ENCODE measurements at places on chromosomes 5 and 9. TPM values are rescaled to one million over a fixed set of nuclear protein-coding genes. Genes with fewer than 3 reads are reported as not detected.

DNA sequence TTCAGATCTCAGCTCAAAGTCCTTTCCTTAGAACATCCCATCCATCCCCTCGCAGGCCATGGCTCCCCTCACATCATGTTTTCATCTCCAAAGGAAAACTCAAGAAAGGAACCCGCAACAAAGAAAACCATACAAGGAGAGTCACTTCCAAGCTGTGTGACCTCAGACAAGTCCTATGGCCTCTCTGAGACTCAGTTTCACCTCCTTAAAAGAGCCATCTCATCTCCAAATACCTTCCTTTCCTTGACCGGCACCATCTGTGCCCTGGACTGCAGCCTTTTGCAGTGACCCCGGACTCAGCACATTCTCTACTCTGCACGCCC is 10.7 kb downstream of the CORO2A start:
- DNase-seq: no peak

POLR3G gene
- total RNA-seq: 12.9 TPM

DNA sequence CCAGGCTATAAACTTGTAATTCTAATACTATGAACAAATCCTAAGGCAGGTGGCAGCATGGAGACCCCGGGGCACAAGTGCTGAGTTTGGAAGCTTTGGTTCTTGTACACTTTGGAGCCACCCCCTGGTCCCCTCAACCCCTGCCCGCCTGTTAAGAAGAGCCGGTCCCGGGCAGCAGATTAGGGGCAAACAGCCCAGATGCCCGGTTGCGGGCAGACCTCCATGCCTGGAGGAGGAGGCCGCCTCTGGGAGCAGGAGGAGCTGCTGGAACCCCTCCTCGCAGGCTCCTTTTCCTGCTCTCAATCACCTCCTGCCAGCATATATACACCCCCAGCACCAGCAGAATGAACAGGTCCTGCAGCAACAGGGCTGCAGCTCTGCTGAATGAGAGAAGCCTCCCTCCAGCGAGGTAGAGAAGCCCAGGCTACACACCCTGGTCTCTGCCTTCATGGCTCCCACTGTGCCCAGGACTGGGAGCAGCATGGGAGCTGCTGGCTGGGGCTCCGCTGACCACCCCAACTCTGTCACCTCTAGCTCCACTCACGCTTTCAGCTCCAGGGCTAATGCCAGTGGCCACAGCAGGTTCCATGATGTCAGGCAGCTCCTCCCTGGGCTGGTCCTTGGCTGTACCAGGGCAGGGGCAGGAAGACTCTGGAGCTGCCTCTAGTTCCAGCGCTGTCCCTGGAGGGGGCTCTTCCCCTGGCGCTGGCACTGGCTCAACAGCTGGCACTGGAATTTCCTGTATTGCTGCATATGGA is 1713.5 kb upstream of the ACO1 start:
- no peak for DNase-seq

CCNO gene
- 2.3 TPM for total RNA-seq

SPINK6 gene
- total RNA-seq: not detected

- DNase-seq: no peak
Observed at GRCh38 chr5:77321793-77322394, 111.4 kb downstream of the PDE8B start.

GRCh38 chr5:149310488-149310887 is 34.8 kb upstream of the GRPEL2 start:
- no peak for DNase-seq

- DNase-seq: no peak
Observed at GRCh38 chr5:117551236-117551635, 976.6 kb upstream of the SEMA6A start.

PCDHGA12 gene
- total RNA-seq: 3.0 TPM

GRCh38 chr5:147348046-147348445 is 113.2 kb downstream of the STK32A start:
- no peak for DNase-seq

IFNB1 gene
- total RNA-seq: not detected

PRSS3 gene
- not detected for total RNA-seq

DNA sequence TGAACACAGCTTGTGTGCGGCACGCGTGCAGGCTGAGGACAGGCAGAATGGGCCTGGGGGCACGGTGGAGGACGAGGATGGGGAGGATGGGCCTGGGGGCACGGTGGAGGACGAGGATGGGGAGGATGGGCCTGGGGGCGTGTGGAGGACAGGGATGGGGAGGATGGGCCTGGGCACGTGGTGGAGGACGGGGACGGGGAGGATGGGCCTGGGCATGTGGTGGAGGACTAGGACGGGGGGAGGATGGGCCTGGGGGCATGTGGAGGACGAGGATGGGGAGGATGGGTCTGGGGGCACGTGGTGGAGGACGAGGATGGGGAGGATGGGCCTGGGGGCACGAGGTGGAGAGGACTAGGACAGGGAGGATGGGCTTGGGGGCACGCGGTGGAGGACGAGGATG is 22.0 kb downstream of the FBXW5 start:
- DNase-seq: no peak

LRRTM2 gene
- not detected for total RNA-seq

- DNase-seq: no peak
Observed at GRCh38 chr5:38780316-38780715, 65.5 kb upstream of the OSMR start.

DNA sequence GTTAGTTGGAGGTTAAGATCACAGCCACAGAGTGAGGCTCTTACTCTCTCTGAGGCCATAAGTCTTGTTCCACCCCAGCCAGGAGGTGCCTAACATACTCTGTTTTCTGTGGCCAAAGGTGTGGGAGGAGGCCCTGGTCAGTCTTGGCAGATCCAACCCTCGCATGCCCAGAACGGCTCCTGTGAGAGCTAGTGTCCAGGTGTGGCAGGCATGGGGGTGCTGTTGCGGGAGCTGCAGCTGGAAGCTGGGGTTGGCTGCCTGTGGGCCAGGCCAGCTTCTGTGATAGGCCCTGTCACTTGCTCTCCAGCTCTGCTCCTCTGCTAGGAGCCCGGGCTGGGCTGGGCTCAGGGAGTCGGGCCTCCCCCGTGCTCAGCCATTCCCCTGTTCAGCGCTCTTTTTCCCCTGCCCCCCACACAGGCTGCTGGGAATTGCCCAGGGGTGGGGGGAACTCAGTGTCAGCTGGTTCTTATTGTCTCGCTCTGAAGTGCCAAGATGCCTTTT is 31.6 kb downstream of the IER5L start:
- DNase-seq: no peak

- no peak for DNase-seq
Observed at GRCh38 chr9:126836216-126836615, 24.2 kb upstream of the ZBTB34 start.

ROPN1L gene
- total RNA-seq: not detected

DNA sequence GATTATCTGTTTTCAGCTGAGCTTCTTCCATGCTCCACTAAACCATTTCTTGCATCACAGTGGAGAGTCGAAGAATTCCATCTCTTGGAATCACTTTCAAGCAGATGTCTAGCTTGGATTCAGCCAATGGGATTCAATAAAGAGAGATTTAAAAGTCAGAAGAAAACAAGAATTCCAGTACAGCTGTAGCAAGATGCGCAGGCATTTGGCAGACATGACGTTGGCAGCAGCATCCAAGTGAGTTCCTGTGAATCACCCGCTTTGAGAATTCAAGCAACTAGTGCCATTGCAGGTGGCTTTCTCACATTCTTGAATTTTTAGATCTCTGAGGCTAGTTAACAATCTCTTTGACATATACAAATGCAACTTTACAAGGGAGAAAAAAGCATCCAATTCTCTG is 467.0 kb downstream of the CDH10 start:
- no peak for DNase-seq

DNA sequence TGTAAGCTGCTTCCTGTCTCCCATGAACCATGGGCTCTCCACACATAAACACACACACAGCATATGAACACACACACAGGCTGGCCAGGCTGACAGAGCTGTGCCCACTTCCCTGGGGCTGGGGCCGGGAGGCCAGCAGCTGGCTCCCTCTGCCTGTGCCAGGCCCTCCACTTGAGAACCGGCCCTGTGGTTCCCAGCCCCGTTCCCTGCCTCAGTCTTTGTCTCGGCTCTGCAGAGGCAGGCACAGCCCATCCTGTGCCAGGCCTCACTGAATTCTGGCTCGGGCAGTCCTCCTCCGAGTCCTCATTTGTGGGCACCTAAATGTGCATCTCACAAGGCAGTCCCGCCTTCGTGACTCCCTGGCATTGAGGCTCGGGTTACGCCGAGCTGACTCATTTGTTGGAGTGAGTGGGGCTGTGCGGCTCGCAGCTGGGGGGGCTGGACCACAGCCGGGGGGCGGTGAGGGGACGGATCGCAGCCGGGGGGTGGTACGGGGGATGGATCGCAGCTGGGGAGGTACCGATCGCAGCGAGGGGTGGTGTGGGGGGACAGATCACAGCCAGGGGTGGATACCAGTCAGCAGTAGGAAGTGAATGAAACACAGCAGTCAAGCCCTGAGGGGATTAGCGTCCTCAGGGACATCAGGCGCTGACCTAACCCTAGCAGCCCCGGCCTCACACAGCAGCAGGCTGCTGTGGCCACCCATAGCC is 72.3 kb downstream of the PSMB7 start:
- no peak for DNase-seq

SYK gene
- total RNA-seq: 175 TPM

RPL37 gene
- 1,857 TPM for total RNA-seq

DNA sequence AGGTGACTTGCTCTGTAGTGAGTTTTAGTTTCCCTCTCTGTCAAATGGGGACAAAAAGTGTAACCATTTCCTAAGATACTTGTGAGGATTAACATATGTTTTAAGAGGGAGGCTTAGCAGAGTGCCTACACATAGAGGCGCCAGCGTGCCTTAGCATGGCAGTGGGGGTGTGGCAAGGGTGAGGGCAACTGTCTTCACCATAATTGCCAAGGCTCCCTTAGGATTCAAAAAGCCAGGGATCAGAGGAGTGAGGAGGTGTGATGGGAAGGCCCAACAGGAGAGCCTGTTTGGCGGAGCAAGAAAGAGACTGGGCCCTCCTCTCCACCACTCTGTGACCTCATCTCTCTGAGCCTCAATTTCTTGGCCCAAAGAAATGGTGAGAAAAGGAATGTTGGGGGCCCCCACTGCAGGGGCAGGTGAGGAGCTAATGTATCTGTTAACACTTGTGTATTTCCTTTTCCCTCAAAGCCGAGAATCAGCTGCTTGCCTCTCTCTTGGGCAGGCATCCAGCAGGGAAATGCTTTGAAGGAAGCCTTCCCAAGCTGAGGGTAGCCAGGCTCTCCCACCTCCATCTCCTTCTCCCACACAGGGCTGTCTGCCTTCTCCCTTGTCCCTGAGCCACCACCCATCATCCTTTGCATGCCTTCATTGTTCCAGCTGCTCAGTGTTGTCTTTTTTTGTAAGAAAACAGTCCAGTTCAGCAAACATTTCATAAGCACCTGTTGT is 76.0 kb downstream of the DAB2IP start:
- no peak for DNase-seq

GRCh38 chr9:128568470-128569078 is 16.2 kb downstream of the SPTAN1 start:
- no peak for DNase-seq

RXRA gene
- total RNA-seq: 0.44 TPM

DNA sequence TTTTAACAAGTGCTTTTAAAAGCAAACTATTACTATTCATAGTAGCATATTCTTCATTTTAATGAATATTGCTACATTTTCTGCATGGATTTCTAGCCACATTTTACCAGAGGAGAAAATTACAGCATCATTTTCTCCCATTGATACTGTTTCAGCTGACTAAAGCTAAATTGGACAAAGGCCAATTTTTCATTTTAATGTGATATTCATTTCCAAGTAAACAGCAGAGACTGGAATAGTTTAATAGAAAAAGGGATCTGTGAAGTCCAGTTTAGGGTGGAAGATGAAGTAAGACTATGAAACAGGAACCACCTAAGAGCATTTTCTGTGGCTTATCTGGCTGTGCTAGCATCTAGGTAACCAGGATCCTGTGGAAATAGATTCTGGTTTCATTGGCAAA is 128.1 kb downstream of the GIN1 start:
- DNase-seq: no peak

SLC6A3 gene
- total RNA-seq: not detected

- no peak for DNase-seq
Observed at GRCh38 chr5:79795764-79796398, 106.2 kb downstream of the CMYA5 start.

DNA sequence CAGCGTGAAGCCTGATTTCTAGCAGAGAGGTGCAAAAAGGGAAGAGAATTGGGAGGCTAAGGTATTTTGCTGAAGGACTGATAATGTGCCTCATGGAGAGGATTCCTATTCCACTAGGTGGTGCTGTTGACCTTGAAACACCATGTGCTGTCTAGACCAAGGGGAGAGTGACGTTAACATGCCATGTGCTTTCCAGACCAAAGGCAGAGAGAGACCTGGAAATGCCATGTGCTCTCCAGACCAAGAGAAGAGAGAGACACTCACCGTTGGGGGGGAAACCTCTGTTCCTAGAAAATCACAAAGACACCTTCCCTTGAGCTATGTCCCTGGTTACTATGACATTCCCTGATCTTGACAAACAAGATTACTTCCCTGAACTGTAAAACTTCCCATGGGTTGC is 286.0 kb upstream of the TUSC1 start:
- peak; percentile 62 for DNase-seq

ANKS6 gene
- total RNA-seq: 30.1 TPM

UNC13B gene
- 5.8 TPM for total RNA-seq

DNA sequence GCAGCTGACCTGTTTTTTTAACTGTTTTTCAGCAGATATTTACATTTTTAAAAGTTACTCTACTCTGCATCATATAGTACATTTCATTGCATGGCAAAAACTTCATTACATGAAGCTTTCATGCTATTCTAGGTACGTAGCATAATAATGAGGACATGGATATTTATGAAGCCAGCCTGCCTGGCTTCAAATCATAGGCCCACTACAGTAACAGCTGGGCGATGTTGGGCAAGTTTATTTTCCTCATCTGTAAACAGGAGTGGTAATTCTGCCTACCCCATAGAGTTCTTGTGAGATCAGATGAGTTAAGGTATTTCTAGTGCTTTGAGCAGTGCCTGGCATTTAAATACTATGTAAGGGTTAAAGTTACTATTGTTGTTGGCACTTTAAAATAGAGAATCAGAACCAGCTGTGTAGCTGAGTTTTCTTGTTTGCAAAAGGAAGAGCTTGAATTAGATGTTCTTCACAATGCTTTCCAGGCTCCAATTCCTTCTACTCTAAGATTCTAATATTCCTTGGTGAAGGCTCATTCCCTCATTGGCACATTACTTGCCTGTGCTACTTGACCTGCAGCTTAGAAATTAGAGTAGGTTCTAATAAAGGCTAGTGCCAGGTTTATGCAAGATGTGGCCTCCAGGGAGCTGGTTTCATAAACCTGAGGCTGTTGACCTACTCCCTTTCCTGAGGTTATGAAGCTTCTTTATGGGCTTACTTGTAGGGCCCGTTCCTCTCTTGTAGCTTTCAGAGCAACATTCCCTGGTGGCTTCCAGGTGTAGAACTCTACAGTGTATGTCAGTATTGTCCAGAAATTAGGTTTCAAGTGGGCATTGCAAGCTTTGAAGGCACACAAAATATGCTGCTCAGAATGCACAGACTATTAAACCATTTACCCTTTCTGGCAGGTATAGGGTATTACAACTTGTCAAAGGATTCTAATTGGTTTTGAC is 14.5 kb downstream of the ANP32B start:
- no peak for DNase-seq

DNA sequence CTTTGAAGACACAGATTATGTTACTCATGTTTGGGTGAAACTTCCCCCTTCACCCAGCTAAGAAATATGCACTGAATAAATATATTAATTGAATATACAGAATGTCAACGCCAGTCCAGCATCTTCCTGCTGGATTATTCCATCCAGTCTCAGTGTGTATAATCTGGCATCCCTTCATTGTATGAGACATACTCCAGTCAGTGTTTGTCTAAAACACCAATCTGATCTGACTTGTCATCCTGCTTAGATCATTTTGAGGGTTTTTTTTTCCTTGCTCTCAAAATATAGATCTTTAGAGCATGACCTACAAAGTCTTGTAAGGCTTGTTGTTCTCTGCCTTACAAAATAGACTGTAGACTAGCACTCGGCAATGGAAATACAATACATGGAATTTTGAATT is 195.1 kb downstream of the SMARCA2 start:
- DNase-seq: no peak

All from OCI-LY7 (cell line).